Coronary artery (tissue), 2 donors: ENCODE measurements at places on chromosomes 7 and 10.

DNA sequence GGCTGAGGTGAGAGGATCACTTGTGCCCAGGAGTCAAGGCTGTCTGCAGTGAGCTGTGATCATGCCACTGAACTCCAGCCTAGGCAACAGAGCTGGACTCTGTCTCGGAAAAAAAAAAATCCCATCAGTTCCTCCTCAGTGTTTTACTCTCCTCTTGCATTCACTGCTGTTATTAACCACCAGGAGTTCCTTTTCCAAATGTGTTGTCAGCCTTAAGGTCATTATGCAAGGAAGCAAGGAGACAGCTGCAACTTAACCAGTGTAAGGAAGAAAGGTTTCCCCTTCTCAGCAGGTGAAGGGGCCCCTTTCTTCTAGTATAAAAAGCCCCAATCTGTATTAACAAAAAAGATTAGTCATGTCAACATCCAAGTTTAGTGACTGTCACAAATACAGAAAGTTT, 86.6 kb upstream of the LEP start:
- DNase-seq, result no peak

- no peak for DNase-seq
These were observed 566.0 kb downstream of the SUGCT start for GRCh38 chr7:40700653-40701421.

GRCh38 chr7:91033574-91033973, 230.7 kb upstream of the FZD1 start:
- no peak for DNase-seq

- no peak for DNase-seq
These were observed 96.8 kb upstream of the NFE2L3 start for GRCh38 chr7:26055241-26055640.

- DNase-seq, result peak; percentile 24
These were observed 131.7 kb upstream of the EEPD1 start for GRCh38 chr7:36021367-36021766.

GRCh38 chr7:94048755-94049154, 44.6 kb upstream of the BET1 start:
- no peak for DNase-seq

DNA sequence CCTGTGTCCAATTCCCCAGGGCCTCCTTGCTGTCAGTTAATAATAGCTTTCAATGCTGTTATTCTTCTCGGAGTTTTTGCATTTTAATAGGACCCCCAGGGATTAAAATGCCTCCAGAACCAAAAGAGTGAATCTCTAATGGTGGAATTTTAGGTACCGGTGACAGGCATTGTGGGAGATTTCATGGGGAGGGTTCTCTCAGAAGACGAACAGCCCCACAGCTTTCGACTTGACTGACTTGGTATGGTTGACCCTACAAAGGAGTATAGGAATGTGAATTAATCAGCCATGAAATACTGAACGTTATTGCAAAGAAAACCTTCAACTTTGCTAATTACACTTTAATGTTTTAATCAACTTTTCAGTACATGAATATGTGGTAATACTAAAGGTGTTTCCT, 206.3 kb upstream of the FZD8 start:
- no peak for DNase-seq

DNA sequence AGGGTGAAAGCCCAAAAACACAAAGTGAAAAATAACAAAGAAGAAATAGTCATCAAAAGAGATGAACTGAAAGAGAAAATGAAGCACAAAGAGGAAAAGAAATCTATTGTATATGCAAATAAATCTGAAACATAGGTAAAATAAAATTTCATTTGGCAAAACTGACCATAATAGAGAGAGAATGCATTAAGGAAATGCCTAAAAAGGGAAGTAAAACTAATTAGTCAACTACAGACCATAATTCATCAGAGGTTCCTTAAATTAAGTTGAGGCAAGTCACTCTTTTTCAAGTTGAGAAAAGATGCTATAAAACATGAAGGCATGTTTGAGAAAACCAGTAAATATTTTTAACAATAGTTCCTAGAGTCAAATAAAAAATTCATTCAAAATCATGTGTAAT, 233.3 kb downstream of the LRRN3 start:
- DNase-seq, result no peak

DNA sequence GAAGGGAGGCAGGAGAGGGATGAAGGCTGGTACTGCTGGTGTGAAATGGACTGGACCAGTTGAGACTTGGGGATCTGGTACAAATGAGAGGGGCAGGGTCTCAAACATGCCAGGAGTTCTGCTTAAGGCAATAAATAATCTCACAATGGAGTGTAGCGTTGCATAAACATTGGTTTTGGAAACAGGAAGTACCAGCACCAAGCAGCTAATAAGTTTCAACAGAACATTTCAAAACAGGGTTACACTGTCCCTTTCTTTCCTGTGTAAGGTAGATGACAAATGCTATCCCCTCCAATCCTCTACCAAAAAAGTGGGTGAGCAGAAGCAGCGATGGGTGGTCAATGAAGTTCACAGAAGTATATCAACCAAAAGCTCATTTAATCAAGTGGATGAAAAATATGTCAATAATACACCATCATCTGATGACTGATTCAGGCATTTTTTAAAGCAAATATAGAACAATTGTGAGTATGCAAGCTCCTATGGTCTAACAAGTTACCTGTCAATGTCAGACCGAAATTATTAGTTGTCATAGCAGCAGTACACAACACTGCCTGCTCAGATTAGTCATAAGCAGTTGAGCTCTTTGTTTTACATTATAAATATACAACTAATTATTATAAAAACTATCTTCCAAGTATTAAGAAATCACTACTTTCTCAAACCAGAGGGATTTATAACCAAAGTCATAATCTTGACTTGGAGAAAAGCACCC, 220.0 kb downstream of the FAM107B start:
- DNase-seq, result no peak

- no peak for DNase-seq
These were observed 126.3 kb downstream of the SNX10 start for GRCh38 chr7:26417911-26418413.

- DNase-seq, result no peak
These were observed 626.6 kb upstream of the GHITM start for GRCh38 chr10:83512681-83513080.

DNA sequence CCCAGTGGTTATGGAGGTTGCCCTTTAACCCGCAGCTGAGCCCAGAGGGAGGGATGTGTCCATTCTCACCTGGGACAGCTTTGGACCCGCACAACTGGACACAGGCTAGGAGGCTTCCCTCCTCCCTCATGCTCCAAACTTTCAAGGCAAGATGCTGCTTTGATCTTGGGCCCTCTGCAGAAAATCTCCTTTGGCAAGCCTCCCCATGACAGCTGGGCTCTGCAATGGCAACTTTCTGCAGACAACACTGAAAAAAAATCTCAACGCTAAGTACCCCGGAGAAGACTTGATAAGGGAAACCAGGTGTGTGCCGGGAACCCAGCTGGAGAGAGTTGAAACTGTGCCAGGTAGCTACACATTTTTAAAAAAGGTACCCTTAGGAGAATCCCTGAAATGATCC, 610.1 kb downstream of the LRMDA start:
- no peak for DNase-seq

- no peak for DNase-seq
These were observed 210.3 kb downstream of the CHRM2 start for GRCh38 chr7:137078781-137079180.

- no peak for DNase-seq
These were observed 246.7 kb upstream of the TPK1 start for GRCh38 chr7:145082366-145083161.

GRCh38 chr7:42174391-42174912, 62.6 kb downstream of the GLI3 start:
- no peak for DNase-seq

DNA sequence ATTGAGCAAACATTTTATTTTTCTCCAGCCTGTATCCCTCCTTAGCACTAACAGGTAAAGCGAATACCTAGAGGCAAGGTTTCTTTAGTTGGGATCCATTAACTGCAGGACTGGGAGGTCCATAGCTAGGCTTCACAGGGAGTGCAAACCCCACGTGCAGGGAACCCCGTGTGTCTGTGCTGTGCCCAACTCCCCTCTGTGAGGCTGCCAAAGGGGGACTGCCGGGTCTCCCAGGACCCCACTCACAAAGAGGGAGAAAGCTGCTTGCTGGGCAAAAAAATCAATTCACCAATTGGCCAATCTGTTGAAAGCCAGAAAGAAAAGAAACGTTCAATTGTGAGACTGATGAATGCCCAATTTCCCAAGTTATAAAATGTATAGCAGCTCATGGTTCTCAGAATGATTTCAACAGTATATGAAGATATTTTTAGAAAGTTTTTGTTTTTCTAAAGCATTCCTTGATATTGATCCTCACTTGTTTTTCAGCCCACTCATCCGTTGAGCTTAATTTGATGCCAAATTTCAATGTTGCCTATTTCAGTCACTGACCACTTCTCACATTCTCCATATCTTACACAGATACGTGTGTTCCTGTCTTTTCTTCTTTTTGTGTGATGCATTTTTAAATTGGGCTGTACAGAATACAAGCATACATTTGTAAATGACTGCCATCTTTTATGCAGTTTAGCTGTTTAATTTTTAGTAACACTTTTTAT, 202.7 kb upstream of the PRSS58 start:
- DNase-seq, result no peak

GRCh38 chr7:111789870-111790269, 227.6 kb upstream of the IMMP2L start:
- DNase-seq, result no peak

DNA sequence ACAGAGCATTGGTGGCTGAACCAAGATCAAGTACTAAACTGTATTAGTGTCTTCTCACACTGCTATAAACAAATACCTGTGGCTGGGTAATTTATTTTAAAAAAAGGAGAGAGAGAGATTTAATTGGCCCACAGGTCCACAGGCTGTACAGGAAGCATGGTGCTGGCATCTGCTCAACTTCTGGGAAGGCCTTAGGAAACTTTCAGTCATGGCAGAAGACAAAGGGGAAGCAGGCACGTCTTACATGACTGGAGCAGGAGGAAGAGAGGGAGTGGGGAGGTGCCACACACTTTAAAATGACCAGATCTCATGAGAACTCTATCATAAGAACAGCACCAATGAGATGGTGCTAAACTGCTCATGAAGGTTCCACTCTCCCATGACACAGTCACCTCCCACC, 95.2 kb upstream of the JCAD start:
- no peak for DNase-seq

DNA sequence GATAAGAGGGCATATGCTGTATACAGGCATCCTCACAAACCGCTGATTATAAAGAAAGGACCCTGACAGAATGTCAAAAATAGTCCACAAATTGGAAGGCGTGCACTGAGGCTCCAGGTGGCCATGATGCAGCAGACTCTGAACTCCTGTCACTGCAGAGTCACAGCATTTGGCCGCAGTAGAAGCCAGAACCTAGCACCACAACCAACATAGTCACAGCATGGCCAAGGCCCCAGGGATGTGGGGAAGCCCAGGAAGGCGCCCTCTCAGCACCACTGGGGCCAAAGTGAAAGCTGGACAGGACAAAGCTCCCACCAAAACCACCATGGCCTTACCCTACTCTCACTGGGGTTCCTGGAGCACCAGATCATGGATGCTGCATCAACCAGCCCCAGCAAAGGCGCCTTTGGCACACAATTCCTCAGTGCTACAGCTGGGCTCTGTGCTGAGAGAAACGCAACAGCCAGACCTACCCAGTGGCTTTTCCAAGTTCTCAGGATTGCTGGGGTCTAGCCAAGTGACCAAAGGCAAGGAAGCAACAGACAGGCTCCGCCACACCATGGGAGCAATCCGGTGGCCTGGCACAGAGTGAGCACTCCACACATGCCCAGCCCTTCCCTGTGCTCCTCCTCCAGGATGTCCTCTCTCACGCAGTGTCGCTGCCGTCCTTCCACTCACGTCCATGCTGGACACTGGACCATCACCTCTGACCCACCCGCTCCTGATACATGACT, 60.2 kb downstream of the STK17A start:
- DNase-seq, result no peak

DNA sequence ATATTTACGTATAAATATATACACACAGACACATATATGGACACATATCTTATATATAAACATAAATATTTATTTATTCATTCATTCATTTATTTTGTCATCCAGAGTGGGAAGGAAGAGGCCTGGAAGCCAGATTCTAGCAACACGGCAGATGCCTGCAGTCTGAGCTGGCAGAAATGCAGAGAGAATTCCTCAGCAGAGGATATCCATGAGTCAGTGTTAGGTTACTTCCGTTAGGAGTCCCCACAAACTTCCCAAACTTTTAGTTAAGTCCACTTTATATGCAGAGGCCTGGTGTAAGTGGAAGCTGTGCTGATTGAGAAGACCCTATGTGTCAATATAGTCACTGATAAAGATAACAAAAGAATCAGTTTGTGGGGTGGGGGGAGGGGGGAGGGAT, 89.6 kb downstream of the PPP1R17 start:
- DNase-seq, result no peak

DNA sequence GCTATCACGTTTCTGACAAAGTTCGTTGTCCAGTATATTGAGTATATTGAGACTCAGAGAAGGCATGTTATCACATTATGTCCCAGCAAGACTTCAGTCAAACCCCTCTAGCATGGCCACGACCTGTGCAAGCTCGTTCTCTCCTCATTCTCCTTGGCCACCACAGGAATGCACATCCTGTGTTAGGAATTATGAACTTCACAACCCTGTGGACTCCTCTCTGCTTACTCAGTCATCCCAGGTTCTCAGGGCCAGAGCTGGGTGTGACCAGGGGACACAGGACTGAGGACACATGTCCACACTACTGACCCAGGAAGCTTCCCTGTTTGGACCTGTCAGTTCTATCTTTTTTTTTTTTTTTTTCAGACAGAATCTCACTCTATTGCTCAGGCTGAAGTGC, 4.4 kb downstream of the SH2D4B start:
- DNase-seq, result no peak

DNA sequence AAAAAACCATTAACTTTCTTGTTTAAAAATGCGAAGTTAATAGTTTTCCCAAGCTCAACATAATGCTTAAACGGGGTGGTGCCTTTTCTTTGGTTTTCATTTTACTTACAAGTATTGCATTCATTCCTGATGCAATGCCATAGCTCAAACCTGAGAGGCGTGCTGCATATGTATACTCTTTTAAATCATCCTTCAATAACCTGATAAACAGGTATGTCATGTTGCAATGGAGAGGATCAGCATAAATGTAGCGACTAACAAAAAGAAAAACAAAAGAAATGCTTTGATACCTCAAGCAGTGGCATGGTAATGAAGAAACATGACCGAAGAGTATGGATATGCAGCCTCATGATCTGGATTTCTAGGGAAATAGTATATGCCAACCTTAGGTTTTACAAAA, 95.4 kb downstream of the IDE start:
- DNase-seq, result no peak

- DNase-seq, result no peak
These were observed 74.6 kb upstream of the CPXM2 start for GRCh38 chr10:123965973-123966895.

DNA sequence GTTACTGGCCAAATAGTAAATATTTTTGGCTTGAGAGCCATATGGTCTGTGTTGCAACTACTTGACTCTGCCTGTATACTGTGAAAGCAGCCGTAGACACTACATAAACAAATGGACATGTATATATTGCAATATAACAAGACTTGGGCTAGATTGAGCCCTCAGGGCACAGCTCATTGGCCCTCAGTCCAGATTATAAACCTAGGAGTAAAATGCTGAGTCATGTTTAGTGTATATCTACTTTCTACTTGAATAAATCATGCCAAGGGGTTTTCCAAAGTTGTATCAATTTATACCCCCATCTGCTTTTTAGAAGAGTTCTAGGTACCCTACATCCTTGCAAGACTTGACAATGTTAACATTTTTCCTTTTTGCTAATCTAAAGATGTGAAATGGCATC, 27.4 kb upstream of the POU6F2 start:
- no peak for DNase-seq

- no peak for DNase-seq
These were observed 563.0 kb upstream of the SEMA3D start for GRCh38 chr7:85749696-85750453.

GRCh38 chr10:112195224-112195623, 11.7 kb upstream of the GPAM start:
- DNase-seq, result no peak
